ENCODE measurements at places on chromosomes 2 and 18. TPM values are rescaled to one million over a fixed set of nuclear protein-coding genes. Genes with fewer than 3 reads are reported as not detected.
A peak's percentile ranks its signal among the peaks of the same experiment; 100 is the strongest.

- no peaks in the 10 kb centered on the region for H3K27me3 ChIP-seq
- H3K4me3 ChIP-seq: no peak overlapping the region
- peak; percentile 65 for DNase-seq
- no peaks in the 10 kb centered on the region for H3K36me3 ChIP-seq
- H3K27ac ChIP-seq: no peak overlapping the region
- H3K4me1 ChIP-seq: peaks cover 15% of the 10 kb centered on the region
These were observed 212.6 kb downstream of the PRKCE start for GRCh38 chr2:45864121-45864520.

- H3K4me3 ChIP-seq: no peak overlapping the region
- no peak overlapping the region for H3K27ac ChIP-seq
- no peak for DNase-seq
- no peaks in the 10 kb centered on the region for H3K36me3 ChIP-seq
- H3K4me1 ChIP-seq: no peaks in the 10 kb centered on the region
These were observed 326.8 kb upstream of the DLGAP1 start for GRCh38 chr18:4781873-4782272.

DNA sequence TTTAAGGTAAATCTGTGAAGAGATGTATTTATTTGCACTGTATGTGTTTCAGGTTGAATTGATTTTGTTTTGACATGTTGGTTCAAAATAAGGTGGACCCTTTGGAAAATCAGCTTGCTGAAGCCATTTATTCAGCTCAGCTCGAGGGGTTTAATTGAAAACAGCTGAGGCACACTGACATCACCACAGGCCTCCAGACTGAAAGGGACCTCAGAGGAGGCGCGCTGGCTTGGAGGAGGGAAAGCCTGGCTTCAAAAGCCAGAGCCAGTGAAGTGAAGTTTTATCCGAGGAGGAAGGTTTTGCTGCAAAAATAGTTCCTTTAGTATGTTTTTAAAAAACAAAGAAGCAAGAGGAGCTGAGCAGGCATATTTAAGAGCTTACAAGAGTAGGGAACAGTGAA, 26.9 kb upstream of the DNMT3A start:
- H3K27ac ChIP-seq: no peak overlapping the region
- H3K36me3 ChIP-seq: no peaks in the 10 kb centered on the region
- no peak for DNase-seq
- no peaks in the 10 kb centered on the region for H3K4me1 ChIP-seq

- no peak overlapping the region for H3K4me3 ChIP-seq
- no peaks in the 10 kb centered on the region for H3K4me1 ChIP-seq
- H3K36me3 ChIP-seq: no peaks in the 10 kb centered on the region
- no peaks in the 10 kb centered on the region for H3K27me3 ChIP-seq
- DNase-seq: no peak
These were observed 56.2 kb downstream of the ETAA1 start for GRCh38 chr2:67453310-67453709.

GRCh38 chr2:201404699-201405280, 46.5 kb downstream of the TRAK2 start:
- no peak overlapping the region for H3K4me3 ChIP-seq
- peaks cover 23% of the 10 kb centered on the region for H3K4me1 ChIP-seq
- H3K27me3 ChIP-seq: no peaks in the 10 kb centered on the region

Gene CYP26B1
- 2.6 TPM for total RNA-seq

Gene TDRD15
- not detected for total RNA-seq

Gene GALR1
- 0.03 TPM for total RNA-seq

DNA sequence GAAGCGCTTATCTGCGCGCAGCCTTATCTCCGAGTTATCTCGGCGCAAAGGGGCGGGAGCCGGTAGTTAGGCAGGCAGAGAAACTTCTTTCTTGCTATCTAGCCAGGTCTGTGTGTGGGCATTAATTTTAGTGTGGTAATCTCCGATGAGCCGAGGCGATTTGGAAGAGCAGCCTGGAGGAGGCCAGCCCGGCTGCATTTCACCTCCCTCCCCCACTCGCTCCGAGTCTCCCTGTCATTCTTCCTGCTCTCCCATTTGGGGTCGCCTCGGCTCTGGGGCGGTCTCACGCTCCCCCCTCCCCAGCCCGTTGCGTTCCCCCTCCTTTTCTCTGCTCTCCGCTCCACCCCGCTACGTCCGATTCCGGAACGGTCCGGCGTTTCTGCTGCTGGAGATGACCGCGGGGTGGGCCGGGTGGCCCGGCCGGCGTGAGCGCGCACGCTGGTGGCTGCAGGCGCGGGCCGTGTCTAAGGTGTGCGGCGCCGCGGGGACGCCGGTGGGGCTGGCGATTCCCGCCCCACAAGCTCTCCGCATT, 566 bp downstream of the GATA6 start:
- H3K4me1 ChIP-seq: no peaks in the 10 kb centered on the region
- peak; percentile 82 for DNase-seq
- peak overlapping the region; percentile 96 for H3K27ac ChIP-seq

DNA sequence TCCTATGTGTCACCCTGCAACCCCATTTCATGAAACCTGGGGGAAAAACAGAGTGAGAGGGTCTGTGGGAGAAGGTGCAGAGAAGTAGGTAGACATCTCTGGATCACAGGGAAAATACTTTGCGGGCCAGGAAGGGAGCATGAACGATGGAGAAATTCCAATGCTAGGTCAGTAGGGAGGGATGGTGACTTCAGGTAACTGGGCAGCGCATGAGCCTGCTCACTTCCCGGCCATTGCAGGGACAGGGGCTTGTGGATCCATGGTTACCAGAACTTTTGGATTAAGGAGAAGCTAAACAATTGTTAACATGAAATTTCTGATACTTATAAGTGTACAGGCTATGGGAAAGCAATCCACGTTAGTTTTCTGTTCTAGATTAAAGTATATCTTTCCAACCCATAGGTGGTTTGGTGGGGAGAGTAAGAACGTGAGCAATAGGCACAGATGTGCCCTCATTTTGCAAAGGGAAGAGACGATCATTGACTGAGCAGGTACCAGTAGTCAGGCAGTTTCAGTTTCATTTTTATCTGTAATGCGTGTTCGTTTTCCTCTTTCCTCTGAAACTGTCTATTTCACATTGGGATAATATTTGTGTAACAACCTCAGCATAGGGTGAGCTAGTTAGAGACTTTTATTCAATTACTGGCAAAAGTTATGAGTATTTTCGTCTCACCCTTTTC, 65.0 kb downstream of the NYAP2 start:
- no peaks in the 10 kb centered on the region for H3K36me3 ChIP-seq
- no peak overlapping the region for H3K4me3 ChIP-seq
- no peak for DNase-seq
- H3K27ac ChIP-seq: no peak overlapping the region
- no peaks in the 10 kb centered on the region for H3K4me1 ChIP-seq
- no peaks in the 10 kb centered on the region for H3K27me3 ChIP-seq

- no peak overlapping the region for H3K27ac ChIP-seq
- H3K36me3 ChIP-seq: no peaks in the 10 kb centered on the region
- no peak overlapping the region for H3K4me3 ChIP-seq
- no peak for DNase-seq
These were observed 24.4 kb upstream of the TEX44 start for GRCh38 chr2:231568098-231568784.

DNA sequence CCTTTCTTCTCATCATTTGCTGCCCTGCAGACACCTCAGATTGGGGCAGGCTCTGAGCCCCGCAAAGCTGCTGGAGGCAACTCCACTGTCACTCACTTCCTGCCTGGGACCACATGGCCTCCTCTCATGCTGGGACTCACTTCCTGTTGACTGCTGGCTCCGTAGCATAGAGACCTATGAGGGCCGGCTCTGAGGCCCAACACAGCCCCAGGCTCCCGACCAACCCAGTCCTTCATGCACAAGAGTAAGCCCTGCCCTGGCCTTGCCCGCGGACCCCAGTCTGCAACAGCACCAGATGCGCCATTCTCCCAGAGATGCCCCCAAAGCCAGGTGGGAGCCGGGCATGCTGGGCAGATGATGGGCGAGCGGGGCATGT, 55.7 kb downstream of the DNMT3A start:
- DNase-seq: no peak
- no peak overlapping the region for H3K4me3 ChIP-seq
- peaks cover 1% of the 10 kb centered on the region for H3K4me1 ChIP-seq
- no peak overlapping the region for H3K27ac ChIP-seq
- no peaks in the 10 kb centered on the region for H3K27me3 ChIP-seq
- no peaks in the 10 kb centered on the region for H3K36me3 ChIP-seq

Gene ASB18
- total RNA-seq: not detected

DNA sequence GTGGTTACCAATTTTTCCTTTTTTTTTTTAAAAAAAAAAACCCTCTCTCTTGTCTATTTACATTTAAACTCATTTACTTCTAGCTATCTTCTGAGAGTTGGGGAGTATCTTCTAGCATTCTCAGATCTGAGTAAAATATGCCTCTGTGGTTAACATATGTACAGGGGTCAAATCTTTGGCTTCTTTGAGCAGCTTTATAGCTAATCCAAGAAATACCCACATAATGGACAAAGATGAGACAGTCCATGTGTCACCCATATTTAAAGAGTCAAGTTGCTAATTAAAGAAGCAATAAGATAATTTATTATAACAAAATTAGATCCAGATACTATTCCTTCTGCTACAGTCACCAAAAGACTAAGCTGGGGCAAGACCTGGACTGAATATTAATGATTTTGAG, 139.0 kb upstream of the HNRNPA3 start:
- H3K36me3 ChIP-seq: no peaks in the 10 kb centered on the region
- DNase-seq: no peak
- H3K27me3 ChIP-seq: no peaks in the 10 kb centered on the region
- H3K27ac ChIP-seq: no peak overlapping the region
- no peak overlapping the region for H3K4me3 ChIP-seq

GRCh38 chr2:74261204-74261864, 62.9 kb downstream of the MTHFD2 start:
- H3K36me3 ChIP-seq: no peaks in the 10 kb centered on the region
- H3K4me3 ChIP-seq: no peak overlapping the region
- H3K27ac ChIP-seq: no peak overlapping the region
- DNase-seq: peak; percentile 58
- no peaks in the 10 kb centered on the region for H3K4me1 ChIP-seq

DNA sequence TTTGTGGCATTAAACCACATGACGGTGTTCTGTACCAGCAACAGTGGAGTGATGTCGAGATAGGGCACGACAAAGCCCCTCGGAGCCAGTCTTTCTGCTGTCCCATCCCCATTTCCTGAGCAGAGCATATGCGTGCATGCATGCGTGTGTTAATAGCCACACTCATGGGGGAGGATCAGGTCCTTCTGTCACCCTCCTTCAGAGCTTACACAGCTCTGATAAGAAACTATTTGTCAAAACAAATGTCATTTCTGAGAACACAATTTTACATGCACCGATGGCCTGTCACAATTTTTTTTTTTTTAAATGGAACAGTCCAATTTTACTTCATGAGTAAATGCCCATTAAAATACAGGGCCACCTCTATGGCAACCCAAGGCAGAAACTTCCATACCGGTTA, 95.9 kb upstream of the ZBTB14 start:
- no peaks in the 10 kb centered on the region for H3K36me3 ChIP-seq
- no peaks in the 10 kb centered on the region for H3K27me3 ChIP-seq
- H3K27ac ChIP-seq: no peak overlapping the region
- H3K4me1 ChIP-seq: no peaks in the 10 kb centered on the region

Gene LINC00305
- not detected for total RNA-seq

Gene PSME4
- 72.5 TPM for total RNA-seq

- no peak overlapping the region for H3K27ac ChIP-seq
- no peaks in the 10 kb centered on the region for H3K4me1 ChIP-seq
- no peaks in the 10 kb centered on the region for H3K27me3 ChIP-seq
These were observed 135.0 kb downstream of the ALK start for GRCh38 chr2:29786361-29786760.

GRCh38 chr2:160365716-160366367, 127.8 kb downstream of the RBMS1 start:
- H3K27ac ChIP-seq: no peak overlapping the region
- H3K4me3 ChIP-seq: no peak overlapping the region
- H3K27me3 ChIP-seq: no peaks in the 10 kb centered on the region
- peaks cover 16% of the 10 kb centered on the region for H3K4me1 ChIP-seq
- H3K36me3 ChIP-seq: peaks cover 2% of the 10 kb centered on the region

DNA sequence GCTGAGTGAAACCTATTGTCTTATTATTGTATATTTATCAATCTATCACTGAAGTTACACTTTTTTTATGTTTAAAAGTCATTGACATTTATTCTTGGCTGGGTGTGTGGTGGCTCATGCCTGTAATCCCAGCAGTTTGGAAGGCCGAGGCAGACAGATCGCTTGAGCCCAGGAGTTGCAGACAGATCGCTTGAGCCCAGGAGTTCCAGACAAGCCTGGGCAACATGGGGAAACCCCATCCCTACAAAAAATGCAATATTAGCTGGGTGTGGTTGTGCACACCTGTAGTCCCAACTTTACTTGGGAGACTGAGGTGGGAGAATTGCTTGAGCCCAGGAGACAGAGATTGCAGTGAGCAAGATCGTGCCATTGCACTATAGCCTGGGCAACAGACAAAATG, 97.8 kb downstream of the EPC2 start:
- H3K36me3 ChIP-seq: no peaks in the 10 kb centered on the region
- H3K4me3 ChIP-seq: no peak overlapping the region
- H3K4me1 ChIP-seq: no peaks in the 10 kb centered on the region
- no peak for DNase-seq

Gene SOX11
- total RNA-seq: 0.06 TPM

DNA sequence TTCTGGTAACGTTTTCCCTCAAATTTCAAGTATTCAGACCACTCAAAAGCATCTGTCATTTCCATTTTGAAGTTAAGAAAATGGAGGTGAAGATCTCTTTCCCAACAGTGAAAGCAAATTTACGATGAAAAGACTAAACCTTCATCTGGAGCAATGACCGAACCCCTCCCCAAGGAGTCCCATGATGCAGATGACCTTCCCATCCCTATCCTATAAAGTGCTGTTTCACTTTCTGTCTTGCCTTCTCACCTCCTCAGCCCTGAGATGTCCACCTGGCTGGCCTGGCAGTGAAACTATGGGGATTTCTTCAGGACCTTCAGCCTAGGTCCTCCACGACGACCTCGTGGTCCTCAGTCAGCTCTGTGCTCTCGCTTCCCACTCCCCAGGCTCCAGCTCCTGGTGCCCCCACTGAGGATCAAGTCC, 925 bp upstream of the NPC1 start:
- H3K27me3 ChIP-seq: no peaks in the 10 kb centered on the region
- no peaks in the 10 kb centered on the region for H3K36me3 ChIP-seq
- H3K4me3 ChIP-seq: no peak overlapping the region
- no peak overlapping the region for H3K27ac ChIP-seq
- H3K4me1 ChIP-seq: no peaks in the 10 kb centered on the region

DNA sequence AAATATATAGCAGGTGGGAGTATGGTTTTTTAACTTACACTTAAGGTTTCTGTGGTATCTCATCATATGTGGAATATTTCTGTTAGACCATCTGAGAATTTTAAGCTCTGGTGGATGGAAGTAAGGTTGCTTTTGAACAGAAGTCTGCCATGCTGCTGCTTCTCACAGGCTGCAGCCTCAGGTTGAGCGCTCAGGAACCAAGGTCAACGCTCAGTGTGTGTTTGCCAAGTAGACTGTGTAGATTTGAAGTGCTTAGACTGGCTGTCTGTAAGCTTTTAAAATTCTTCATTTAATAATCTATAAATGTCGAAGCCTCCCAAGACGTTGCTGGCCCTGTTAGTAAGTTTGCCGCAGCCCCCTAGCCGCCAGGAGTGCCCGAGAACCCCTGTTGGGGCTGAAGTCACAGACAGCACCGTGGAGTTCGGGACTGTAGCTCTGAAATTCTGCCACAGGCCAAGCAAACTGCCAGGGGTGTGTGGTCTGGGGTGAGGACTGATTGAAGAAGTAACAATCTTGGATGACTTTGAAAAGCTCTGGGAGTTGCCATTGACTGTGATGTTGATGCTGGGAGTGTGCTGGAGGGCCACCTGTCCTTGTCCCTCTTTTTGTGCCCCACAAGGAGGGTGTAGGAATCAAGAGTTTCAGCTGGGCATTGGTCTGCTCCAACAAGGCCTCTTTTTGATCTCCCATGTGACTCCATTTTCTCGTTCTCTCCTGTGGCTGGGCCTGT, 26.9 kb downstream of the INPP4A start:
- H3K4me3 ChIP-seq: no peak overlapping the region
- no peak overlapping the region for H3K27ac ChIP-seq
- no peak for DNase-seq
- peaks cover 36% of the 10 kb centered on the region for H3K4me1 ChIP-seq
